ENCODE measurements at places on chromosomes 13 and 19.
A peak's percentile ranks its signal among the peaks of the same experiment; 100 is the strongest.

- DNase-seq, result peak; percentile 35
Measured at GRCh38 chr19:13823256-13823655, 28.0 kb downstream of the ZSWIM4 start.

GRCh38 chr19:3096267-3096901 lies 2.2 kb downstream of the GNA11 start:
- peak; percentile 86 for DNase-seq

GRCh38 chr13:69109891-69110525 lies 997.6 kb upstream of the ATXN8OS start:
- DNase-seq, result no peak

- DNase-seq, result peak; percentile 99
Measured at GRCh38 chr19:47013041-47013517, 6.6 kb upstream of the NPAS1 start.

GRCh38 chr13:110472904-110473563 lies 88.5 kb downstream of the RAB20 start:
- DNase-seq, result no peak

Measured in osteoblast (primary cell).